ENCODE measurements at places on chromosomes 3 and 15. TPM values are rescaled to one million over a fixed set of nuclear protein-coding genes. Genes with fewer than 3 reads are reported as not detected.

GRCh38 chr3:55501905-55502304, 14.8 kb upstream of the WNT5A start:
- no peak overlapping the region for H3K27ac ChIP-seq
- no peak overlapping the region for H3K4me3 ChIP-seq
- H3K27me3 ChIP-seq, result no peaks in the 10 kb centered on the region
- no peaks in the 10 kb centered on the region for H3K36me3 ChIP-seq
- DNase-seq, result no peak

GRCh38 chr3:25420885-25421284, 7.2 kb upstream of the RARB start:
- H3K27me3 ChIP-seq, result no peaks in the 10 kb centered on the region
- no peak for DNase-seq
- no peak overlapping the region for H3K4me3 ChIP-seq
- H3K36me3 ChIP-seq, result no peaks in the 10 kb centered on the region
- no peak overlapping the region for H3K27ac ChIP-seq

- H3K27ac ChIP-seq, result peak overlapping the region; percentile 61
- no peaks in the 10 kb centered on the region for H3K36me3 ChIP-seq
- no peak for DNase-seq
Observed at GRCh38 chr3:46090161-46090591, 62.9 kb upstream of the XCR1 start.

- no peaks in the 10 kb centered on the region for H3K27me3 ChIP-seq
- no peak overlapping the region for H3K27ac ChIP-seq
- no peaks in the 10 kb centered on the region for H3K36me3 ChIP-seq
- no peak for DNase-seq
- no peaks in the 10 kb centered on the region for H3K4me1 ChIP-seq
Observed at GRCh38 chr3:112856537-112856936, 9.9 kb upstream of the CD200R1L start.

GRCh38 chr3:29649815-29650547, 369.1 kb downstream of the RBMS3 start:
- no peak for DNase-seq
- no peak overlapping the region for H3K4me3 ChIP-seq
- H3K27me3 ChIP-seq, result no peaks in the 10 kb centered on the region
- H3K36me3 ChIP-seq, result no peaks in the 10 kb centered on the region
- H3K27ac ChIP-seq, result no peak overlapping the region

DNA sequence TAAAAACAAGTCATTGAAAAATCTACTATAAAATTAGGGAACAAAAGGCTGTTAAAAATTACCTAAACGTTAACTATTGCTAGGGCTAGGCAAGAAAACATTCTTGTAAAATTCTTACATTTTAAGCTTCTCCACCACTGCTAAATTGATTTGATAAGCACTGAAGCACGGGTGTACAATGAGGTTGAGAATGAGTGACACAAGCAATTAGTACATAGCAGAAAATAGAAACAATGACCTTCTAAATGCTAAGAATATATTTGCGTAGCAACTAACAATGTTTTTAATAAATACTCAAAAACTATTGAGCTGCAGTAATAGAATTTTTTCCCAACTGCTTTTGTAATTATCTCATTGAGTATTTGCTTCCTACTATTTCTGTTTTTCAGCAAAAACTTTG, 4.7 kb downstream of the SGO1 start:
- H3K36me3 ChIP-seq, result no peaks in the 10 kb centered on the region
- H3K27me3 ChIP-seq, result no peaks in the 10 kb centered on the region
- peaks cover 11% of the 10 kb centered on the region for H3K4me1 ChIP-seq
- DNase-seq, result no peak
- no peak overlapping the region for H3K27ac ChIP-seq

- H3K4me3 ChIP-seq, result no peak overlapping the region
- H3K27me3 ChIP-seq, result no peaks in the 10 kb centered on the region
- no peaks in the 10 kb centered on the region for H3K4me1 ChIP-seq
- no peaks in the 10 kb centered on the region for H3K36me3 ChIP-seq
- H3K27ac ChIP-seq, result no peak overlapping the region
Observed at GRCh38 chr3:39601241-39601640, 133.8 kb downstream of the MOBP start.

GRCh38 chr3:124781476-124782376, 51.5 kb downstream of the UMPS start:
- no peak overlapping the region for H3K4me3 ChIP-seq
- no peak for DNase-seq
- no peaks in the 10 kb centered on the region for H3K27me3 ChIP-seq
- no peaks in the 10 kb centered on the region for H3K36me3 ChIP-seq

- H3K27ac ChIP-seq, result no peak overlapping the region
- H3K27me3 ChIP-seq, result no peaks in the 10 kb centered on the region
- no peaks in the 10 kb centered on the region for H3K36me3 ChIP-seq
Observed at GRCh38 chr15:69132430-69132829, 28.0 kb upstream of the GLCE start.

GRCh38 chr15:31964586-31965307, 65.6 kb upstream of the CHRNA7 start:
- H3K27me3 ChIP-seq, result no peaks in the 10 kb centered on the region
- no peak overlapping the region for H3K4me3 ChIP-seq
- DNase-seq, result no peak
- no peaks in the 10 kb centered on the region for H3K4me1 ChIP-seq
- H3K27ac ChIP-seq, result no peak overlapping the region

DNA sequence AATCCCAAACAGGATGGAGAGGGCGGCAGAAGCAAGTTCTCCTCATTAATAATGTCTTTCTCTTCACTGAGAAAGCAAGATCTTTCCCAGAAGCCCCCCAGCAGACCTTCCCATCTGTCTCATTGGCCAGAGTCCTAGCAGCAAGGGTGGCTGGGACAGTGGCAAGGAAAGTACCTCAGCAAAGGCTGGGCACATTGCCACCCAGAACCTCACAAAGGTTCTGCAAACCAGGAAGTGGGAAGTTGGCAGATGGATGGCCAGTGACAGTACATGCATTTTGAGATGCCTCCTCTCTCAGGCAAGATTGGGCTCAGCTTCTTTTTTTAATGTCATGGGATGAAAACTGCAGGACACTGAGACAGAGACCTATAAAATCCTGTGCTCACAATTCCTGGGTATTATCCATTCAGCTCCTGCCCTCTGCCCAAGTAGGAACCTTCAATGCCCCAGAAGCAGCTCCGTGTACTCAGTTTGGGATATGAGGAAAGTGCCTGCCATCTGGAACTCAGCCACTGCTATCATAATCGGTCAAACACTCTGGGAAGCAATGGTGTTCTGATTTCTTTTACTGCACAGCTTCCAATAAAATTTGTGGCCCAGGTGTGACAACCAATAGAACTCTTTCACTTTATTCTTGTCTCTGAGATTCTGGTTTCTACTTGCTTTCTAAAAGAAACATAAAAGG, 25.5 kb downstream of the DPH3 start:
- peak overlapping the region; percentile 21 for H3K27ac ChIP-seq
- no peak overlapping the region for H3K4me3 ChIP-seq
- H3K36me3 ChIP-seq, result no peaks in the 10 kb centered on the region
- H3K27me3 ChIP-seq, result no peaks in the 10 kb centered on the region
- no peak for DNase-seq

The CCR3 gene
- total RNA-seq, result not detected

The SPINT1 gene
- total RNA-seq, result 178 TPM

The ATRIP gene
- total RNA-seq, result 5.5 TPM

The RETNLB gene
- total RNA-seq, result not detected
